ENCODE measurements at places on chromosomes 13 and 19. TPM values are rescaled to one million over a fixed set of nuclear protein-coding genes. Genes with fewer than 3 reads are reported as not detected.

PDX1 gene
- not detected for total RNA-seq

CYSLTR2 gene
- under 0.01 TPM for total RNA-seq

FXYD7 gene
- total RNA-seq, result not detected

OR4F17 gene
- not detected for total RNA-seq

SLITRK6 gene
- total RNA-seq, result not detected

IGFL2 gene
- total RNA-seq, result not detected

NFIX gene
- total RNA-seq, result 21.8 TPM

PSG1 gene
- not detected for total RNA-seq

FGF22 gene
- total RNA-seq, result not detected

THSD1 gene
- 26.5 TPM for total RNA-seq

FAM32A gene
- total RNA-seq, result 121 TPM

CRTC1 gene
- total RNA-seq, result 0.90 TPM

SPIB gene
- not detected for total RNA-seq

KCNRG gene
- total RNA-seq, result 9.8 TPM

DACH1 gene
- total RNA-seq, result 4.0 TPM

C1QTNF9 gene
- total RNA-seq, result not detected

ZNF221 gene
- 7.7 TPM for total RNA-seq
